Tongue (tissue), 3 donors: ENCODE measurements at places on chromosomes 5 and 9. TPM values are rescaled to one million over a fixed set of nuclear protein-coding genes. Genes with fewer than 3 reads are reported as not detected.

The SNX18 gene
- total RNA-seq, result 36.4 TPM

The EQTN gene
- 0.51 TPM for total RNA-seq

The TPPP gene
- 10.5 TPM for total RNA-seq

The CDX1 gene
- total RNA-seq, result 0.31 TPM

The INSL6 gene
- not detected for total RNA-seq

The PTGES gene
- 7.5 TPM for total RNA-seq

The LHX2 gene
- 4.2 TPM for total RNA-seq

The LCN10 gene
- not detected for total RNA-seq

The CEP120 gene
- 22.4 TPM for total RNA-seq

The DNM1 gene
- total RNA-seq, result 31.9 TPM

The HIGD2A gene
- total RNA-seq, result 90.5 TPM

The FSTL4 gene
- 0.51 TPM for total RNA-seq

The CCDC171 gene
- 8.7 TPM for total RNA-seq

The CTSL gene
- 70.1 TPM for total RNA-seq

The SMU1 gene
- total RNA-seq, result 31.9 TPM

The C9orf152 gene
- 2.3 TPM for total RNA-seq

The ZNF169 gene
- total RNA-seq, result 10.3 TPM

The NXNL2 gene
- 0.72 TPM for total RNA-seq

The FGF18 gene
- 3.9 TPM for total RNA-seq

The GARIN3 gene
- total RNA-seq, result not detected

The NMUR2 gene
- not detected for total RNA-seq

The COL15A1 gene
- total RNA-seq, result 455 TPM

The GAPVD1 gene
- 77.3 TPM for total RNA-seq

The DND1 gene
- total RNA-seq, result not detected

The MAMDC2 gene
- total RNA-seq, result 21.5 TPM

The HBEGF gene
- total RNA-seq, result 18.6 TPM

The SPATA31C1 gene
- total RNA-seq, result 0.21 TPM

The SLC34A1 gene
- total RNA-seq, result not detected

The IFNA8 gene
- total RNA-seq, result not detected

The TUSC1 gene
- 20.7 TPM for total RNA-seq

The GALNT10 gene
- total RNA-seq, result 24.2 TPM

The INSL4 gene
- not detected for total RNA-seq

The FOXD4L4 gene
- total RNA-seq, result not detected

The MEIKIN gene
- total RNA-seq, result 3.9 TPM

The CNTLN gene
- 20.5 TPM for total RNA-seq

The GMCL2 gene
- not detected for total RNA-seq

The MEGF10 gene
- total RNA-seq, result 59.6 TPM

The SETD9 gene
- total RNA-seq, result 4.8 TPM

The NR4A3 gene
- 4.7 TPM for total RNA-seq

The DRD1 gene
- 0.21 TPM for total RNA-seq

The TAF1L gene
- 0.21 TPM for total RNA-seq
